ENCODE measurements at places on chromosomes 2 and 18. TPM values are rescaled to one million over a fixed set of nuclear protein-coding genes. Genes with fewer than 3 reads are reported as not detected.

IL37 gene
- not detected for total RNA-seq

CNGA3 gene
- not detected for total RNA-seq

C18orf63 gene
- not detected for total RNA-seq

HAAO gene
- total RNA-seq = 0.33 TPM

GRCh38 chr2:162992828-162993227 is 154.3 kb upstream of the KCNH7 start:
- DNase-seq = no peak

- no peak for DNase-seq
Measured at GRCh38 chr2:172456002-172456401, 28.6 kb downstream of the ITGA6 start.

GRCh38 chr18:48836806-48837615 is 113.8 kb downstream of the SMAD7 start:
- DNase-seq = no peak

- DNase-seq = no peak
Measured at GRCh38 chr2:156322686-156323231, 9.8 kb downstream of the NR4A2 start.

DNA sequence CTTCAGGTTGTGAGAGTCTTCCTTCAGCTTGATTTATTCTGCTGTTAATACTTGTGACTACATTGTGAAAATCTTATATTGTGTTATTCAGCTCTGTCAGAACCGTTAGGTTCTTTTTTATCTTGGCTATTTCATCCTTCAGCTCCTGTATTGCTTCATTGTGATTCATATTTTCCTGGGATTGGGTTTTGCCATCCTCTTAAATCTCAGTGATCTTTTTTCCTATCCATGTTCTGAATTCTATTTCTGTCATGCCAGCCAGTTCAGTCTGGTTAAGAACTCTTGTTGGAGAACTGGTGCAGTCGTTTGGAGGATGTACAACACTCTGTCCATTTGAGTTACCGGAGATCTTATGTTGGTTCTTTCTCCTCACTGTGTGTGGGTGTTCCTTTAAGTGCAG is 19.1 kb downstream of the MSTN start:
- DNase-seq = no peak

- DNase-seq = no peak
Measured at GRCh38 chr2:212892193-212892592, 259.2 kb downstream of the IKZF2 start.

DNA sequence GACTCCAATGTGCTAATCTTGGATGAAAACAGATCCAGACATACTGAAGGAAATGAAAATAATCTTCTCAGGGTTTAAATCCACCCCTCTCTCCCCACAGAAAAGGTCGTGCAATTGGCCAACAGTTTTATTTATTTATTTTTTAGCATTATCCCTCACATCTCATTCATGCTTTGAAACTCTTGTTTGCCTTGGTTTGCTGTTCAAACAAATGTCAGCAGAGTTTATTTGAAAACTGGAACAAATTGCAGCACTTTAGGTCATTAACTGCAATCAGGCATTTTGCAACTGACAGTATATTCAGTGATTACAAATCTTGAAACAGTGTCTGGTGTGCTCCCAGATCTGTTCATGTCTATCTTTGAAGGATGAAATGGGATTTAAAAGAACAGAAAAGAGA is 220.6 kb downstream of the SLC4A10 start:
- no peak for DNase-seq

GRCh38 chr2:113175042-113175628 is 1.4 kb downstream of the PSD4 start:
- peak; percentile 74 for DNase-seq

- DNase-seq = no peak
Measured at GRCh38 chr2:79792090-79792489, 279.2 kb downstream of the CTNNA2 start.

DNA sequence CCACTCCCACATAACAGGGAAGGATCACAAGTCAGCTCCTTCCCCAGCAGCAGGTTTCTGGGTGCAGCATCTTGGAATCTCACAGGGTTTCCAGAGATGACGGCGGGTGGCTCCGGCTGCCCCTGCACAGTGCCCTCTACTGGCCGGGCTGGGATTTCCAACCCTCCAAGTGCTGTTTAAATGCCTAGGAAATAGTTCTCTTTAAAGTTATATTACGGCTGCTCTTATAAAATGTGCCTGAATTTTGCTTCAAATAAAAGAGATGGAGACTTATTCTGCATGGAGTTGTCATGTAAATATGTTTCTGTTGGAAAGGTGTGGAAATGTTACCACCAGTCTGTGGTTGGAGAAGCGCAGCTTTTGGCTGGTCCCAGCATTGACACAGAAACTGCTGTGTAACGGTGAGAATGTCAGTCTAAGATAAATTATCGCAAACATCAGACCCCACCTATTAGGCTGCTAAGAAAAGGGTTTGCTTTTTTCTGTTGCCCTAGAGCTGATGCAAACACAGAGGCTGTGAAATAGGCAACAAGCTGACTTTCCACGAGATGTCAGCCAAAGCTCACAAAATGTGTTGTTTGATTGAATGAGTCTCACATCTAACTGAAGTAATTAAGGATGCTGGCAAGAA is 3.3 kb upstream of the HJURP start:
- peak; percentile 51 for DNase-seq

DNA sequence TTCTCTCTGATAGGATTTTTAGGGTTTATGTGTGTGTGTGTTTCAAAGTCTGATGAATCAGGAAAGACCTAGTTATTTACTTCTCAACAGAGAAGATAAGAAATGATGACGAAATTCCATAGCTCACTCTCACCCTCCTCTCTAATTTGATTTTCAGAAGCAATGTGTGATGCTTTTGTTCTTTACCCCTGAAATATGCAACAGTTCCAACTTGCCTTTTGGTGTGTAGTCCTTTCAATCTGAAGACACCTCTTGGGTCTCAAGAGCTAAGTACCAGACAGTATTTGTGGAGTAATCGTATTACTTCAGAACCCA is 18.7 kb upstream of the LCLAT1 start:
- DNase-seq = no peak

All from activated naive CD8-positive, alpha-beta T cell treated with anti-CD3 and anti-CD28 coated beads for 36 hours (primary cell).